ENCODE measurements at places on chromosomes 16 and 17. TPM values are rescaled to one million over a fixed set of nuclear protein-coding genes. Genes with fewer than 3 reads are reported as not detected.

GRCh38 chr16:11792410-11793241 is 4.4 kb downstream of the ZC3H7A start:
- no peak for DNase-seq

DNA sequence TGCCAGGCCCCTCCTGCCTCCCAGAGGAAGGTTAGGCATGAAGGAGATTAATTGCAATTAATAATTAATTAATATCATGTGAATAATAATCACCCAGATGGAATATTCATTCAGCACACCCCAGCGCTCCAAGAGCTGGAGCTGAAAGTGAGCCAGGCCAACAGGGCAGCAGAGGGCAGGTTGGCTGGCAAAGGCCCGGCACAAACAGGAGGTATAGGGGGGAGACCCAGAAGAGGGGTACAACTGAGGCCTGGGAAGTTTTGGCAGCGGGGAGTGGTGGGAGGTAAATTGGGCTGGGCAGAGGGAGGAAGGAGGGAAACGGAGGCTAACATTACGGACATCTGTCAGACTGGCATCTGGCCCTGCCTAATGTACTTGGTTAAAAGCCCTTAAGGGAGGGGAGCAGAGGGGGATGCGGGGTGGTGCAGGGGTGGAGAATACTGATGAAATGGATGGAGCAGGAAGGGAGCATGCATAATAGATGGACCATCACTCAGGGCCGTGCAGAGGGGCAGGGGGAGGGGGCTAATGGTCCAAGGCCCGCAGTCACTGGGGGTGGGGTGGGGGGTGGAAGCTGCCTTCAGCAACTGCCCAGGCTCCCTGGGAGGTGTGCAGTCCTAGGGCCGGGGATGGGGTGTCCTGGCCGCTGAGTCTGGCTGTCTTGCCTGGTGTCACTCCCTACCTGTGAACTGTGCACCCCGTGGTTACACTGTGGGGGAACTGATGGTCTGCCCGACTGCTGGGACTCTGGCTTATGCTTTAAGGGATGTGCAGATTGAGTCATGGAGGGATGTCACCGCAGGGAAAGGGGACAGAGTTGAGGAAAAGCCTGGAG is 1.9 kb downstream of the ADAM11 start:
- no peak for DNase-seq

DNA sequence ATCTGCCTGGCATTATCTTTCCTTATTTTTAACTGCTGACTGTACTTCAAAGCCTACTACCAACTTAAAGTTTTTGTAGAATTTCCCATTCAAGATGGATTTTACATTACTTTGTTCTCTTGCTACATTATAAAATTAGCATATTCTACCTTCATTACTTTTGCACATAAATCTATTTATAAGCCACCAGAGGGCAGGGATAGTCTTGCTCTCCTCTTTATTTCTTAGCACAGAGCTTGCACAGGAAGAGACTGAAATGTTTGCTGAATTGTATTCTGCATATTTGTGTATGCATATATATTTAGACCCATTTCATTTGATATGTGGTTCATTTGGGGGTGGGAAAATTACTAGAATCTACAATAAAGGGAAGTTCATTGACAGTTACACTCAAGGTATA is 108.0 kb downstream of the SKAP1 start:
- DNase-seq, result no peak

DNA sequence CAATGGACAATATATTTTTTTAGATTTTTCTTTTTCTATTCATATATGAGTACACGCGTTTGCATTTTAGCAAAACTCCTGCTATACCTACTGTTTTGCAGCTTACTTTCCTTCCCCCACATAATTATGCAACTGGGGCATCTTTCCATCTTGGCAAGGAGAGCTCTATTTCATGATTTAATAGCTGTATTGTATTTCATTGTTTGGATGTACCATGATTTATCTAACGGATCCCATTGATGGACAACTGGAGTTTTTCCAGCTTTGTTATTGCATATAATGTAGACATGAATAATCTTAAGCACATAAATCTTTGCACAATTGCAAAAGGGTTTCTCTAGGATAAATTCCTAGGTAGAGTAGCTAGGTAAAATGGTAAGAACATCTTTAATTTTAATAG is 133.9 kb downstream of the PITPNC1 start:
- DNase-seq, result no peak

GRCh38 chr17:48514477-48514876 is 16.3 kb downstream of the HOXB1 start:
- DNase-seq, result no peak

DNA sequence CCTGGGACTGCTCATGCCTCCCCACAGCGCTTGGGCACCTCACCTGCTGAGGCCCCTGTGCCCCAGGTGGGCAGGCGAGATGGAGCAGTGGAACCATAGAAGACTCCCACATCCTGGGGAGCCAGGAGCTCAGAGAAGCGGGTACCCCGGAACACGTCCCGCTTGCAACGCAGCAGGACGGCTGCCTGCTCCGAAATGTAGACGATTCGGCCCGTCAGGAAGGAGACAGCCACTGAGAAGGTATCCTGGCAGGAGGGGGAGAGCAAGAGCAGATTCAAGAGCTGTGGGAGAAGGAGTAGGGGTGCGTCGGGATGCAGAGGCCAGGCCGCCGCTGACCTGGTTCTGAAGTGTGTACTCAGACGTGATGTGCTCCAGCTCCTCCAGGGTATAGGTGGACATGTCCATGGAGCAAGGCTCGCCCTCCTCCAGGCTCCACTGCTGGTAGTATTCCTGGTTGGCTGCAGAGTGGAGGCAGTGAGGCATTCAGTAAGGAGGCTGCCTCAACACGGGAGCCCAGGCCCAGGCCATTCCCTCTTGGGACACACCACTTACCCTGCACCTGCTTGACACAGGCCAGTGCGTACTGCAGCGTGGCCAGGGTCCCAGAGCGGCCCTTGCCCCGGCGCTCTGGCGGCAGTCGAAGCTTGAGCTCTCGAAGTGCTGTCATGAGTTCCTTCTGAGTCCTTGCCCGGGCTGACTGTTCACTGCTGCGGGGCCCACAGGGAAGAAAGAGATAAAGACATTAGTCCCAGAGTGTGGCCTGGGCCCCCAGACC is 2.6 kb downstream of the PER1 start:
- no peak for DNase-seq

DNA sequence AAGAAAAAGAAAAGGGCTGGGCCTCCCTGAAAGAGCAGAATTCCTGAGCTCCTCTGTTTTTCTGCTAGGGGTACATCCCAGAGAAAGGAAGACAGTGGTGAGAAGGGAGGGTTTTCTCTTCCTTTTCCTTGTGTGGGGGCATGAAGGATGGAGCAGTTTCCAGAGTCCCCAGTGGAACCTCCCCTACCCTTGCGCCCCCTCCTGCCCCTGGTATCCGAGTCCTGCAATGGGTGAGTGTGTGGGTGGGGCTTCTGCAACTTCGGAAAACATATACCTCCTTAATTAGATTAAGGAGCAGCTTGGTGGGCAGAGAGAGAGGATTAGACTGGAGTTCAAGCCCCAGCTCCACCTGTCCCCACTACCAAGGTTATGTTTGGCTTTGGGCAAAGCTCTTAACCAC is 5.4 kb upstream of the GIP start:
- no peak for DNase-seq

GRCh38 chr17:17540935-17541639 is 44.9 kb upstream of the RASD1 start:
- no peak for DNase-seq

DNA sequence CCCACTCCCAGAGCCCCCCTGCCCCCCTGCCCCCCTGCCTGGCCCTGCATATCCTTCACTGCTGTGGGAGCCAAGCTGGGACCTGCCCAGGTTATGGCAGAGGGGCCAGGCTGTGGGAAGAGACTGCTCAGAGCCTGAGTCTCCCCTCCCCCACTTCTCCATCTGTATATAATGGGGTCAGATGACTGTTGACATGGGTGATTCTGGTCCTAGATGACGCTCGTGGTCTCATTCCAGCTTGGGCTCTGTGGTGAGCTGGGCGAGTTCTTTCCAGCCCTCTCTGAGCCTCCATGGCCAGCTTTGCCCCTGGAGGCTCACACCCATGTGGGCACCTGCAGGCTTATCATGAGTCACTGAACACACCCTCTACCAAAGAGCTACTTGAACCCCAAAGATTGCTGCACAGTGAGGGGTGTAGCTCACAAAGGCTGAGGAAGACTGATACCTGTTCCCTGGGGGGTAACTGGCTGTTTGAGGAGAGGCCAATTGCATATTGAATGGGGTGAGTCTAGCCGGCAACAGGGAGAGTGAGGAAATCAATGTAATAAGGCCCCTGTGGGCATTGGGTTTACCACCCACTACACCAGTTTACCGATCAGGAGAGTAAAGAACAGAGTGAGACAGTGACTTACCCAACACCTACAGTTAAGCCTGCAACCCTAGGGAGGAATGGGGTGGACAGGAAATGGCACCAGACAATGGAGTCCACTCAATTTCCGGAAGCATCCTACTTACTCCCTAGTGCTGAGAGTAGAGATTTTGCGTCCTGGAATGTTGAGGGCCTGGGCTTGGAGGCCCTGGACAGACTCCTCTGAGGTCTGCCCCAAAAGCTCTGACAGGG is 4.2 kb upstream of the SREBF1 start:
- DNase-seq, result no peak

GRCh38 chr17:16250635-16251034 is 33.6 kb downstream of the PIGL start:
- no peak for DNase-seq

DNA sequence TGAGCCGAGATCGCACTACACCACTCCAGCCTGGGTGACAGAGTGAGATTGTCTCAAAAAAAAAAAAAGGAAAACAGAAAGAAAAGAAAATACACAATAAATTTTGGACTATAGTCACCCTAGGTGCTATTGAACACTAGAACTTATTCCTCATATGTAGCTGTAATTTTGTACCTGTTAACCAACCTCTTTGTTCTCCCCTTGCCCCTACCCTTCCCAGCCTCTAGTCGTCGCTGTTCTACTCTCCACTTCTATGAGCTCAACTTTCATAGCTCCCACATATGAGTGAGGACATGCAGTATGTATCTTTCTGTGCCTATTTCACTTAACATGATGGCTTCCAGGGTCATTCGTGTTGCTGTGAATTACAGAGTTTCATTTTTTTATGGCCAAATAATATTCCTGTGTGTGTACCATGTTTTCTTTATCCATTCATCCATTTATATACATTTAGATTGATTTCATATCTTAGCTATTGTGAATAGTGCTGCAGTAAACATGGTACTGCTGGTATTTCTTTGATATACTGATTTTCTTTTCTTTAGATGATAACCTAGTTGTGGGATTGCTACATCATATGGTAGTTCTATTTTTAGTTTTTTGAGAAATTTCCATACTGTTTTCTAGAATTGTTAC is 28.3 kb downstream of the VPS35L start:
- no peak for DNase-seq

DNA sequence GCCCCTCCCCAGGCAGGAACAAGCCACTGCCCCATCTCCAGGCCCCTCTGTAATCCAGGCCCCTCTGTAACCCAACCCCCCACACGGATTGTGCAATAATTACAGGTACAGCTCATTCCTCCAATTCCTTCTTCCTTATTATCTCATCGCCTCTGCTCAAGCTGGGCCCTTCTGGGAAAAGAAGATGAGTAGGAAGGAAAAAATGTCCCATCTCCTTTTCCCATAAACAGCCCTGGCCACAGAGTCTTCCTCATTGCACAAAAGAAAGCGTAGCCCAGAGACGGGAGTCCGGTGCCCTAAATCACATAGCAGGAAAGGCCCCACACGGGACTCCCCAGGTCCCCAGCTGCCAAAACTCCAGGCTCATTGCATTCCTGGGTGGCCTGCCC is 3.6 kb upstream of the LITAFD start:
- peak; percentile 65 for DNase-seq

GRCh38 chr16:85845266-85845665 is 45.8 kb downstream of the COX4I1 start:
- DNase-seq, result no peak

- DNase-seq, result no peak
Observed at GRCh38 chr17:55202896-55203295, 61.9 kb upstream of the HLF start.

DNA sequence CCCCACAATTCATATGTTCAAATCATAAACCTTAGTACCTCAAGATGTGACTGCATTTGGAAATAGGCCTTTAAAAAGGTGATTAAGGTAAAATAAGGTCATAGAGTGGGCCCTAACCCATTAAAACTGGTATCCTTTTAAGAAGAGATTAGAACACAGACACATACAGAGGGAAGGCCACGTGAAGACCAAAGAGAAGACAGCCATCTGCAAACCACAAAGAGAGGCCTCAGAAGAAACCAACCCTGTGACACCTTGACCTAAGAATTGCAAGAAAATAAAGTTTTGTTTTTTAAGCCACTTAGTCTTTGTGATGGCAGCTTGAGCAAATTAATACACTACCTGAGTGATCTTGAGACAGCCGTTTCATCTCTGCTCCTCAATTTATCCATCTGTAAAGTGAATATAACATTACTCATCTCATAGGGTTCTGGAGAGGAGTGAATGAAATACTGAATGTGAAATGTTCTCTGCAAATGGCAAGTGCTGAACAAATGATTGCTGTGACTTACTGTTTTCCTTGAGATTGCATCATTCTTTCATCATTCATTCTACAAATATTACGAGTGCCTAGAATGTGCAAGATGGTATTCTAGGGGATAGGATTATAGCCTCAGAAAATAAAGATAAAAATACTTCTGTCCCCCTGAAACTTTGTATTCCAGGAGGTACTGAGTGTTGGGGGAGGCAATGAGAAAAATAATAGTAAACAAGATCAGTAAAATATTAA is 222.0 kb upstream of the CDH13 start:
- no peak for DNase-seq

- no peak for DNase-seq
Observed at GRCh38 chr17:83099570-83100181, 20.3 kb downstream of the METRNL start.

DNA sequence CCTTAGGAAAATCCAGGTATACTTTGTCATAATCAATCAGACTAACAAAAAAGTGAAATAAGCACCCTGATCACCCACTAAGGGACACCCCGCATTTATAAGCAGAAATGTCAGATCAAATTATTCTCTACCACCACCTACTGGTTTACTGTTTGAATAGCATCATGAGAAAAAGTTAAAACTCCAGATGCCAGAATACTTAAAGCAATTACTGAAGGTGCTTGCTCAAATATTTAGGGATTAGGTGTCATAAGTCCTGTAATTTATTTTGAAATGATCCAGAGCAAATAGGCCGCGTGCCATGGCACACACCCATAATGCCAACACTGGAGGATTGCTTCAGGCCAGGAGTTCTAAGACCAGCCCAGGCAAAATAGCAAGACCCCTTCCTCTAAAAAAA is 2.3 kb downstream of the TOP2A start:
- no peak for DNase-seq

DNA sequence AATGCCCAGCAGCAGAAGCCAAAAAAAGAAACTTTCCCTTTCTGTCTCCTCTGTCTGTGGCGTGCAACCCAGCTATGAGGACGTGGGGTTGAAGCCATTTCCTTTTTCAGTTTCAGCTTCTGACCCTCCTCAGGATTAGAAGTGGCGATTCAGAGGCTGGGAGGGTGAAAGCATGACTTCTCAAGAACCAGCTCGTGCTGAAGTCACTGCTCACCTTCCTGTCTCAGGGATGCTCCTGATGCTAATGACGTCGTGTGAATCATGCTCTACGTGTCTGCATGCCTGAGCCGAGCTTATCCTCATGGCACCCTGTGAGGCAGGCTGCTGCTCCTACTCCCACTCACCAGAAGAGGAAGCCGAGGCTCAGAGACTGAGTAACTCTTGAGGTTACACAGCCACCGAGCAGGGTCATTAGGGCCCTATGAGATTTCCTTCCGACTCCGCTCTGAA is 5.7 kb upstream of the LPO start:
- peak; percentile 88 for DNase-seq

The C17orf78 gene
- total RNA-seq, result not detected

The CHST4 gene
- not detected for total RNA-seq

The KRTAP16-1 gene
- total RNA-seq, result not detected

The PRR35 gene
- total RNA-seq, result not detected

The C1QTNF8 gene
- total RNA-seq, result not detected

The PIPOX gene
- 0.34 TPM for total RNA-seq

The AOC2 gene
- total RNA-seq, result 3.7 TPM

The ZNF594 gene
- 10.5 TPM for total RNA-seq

The GAS2L2 gene
- total RNA-seq, result not detected

Measured in kidney epithelial cell (primary cell).